ENCODE measurements at places on chromosomes 2 and 18.

DNA sequence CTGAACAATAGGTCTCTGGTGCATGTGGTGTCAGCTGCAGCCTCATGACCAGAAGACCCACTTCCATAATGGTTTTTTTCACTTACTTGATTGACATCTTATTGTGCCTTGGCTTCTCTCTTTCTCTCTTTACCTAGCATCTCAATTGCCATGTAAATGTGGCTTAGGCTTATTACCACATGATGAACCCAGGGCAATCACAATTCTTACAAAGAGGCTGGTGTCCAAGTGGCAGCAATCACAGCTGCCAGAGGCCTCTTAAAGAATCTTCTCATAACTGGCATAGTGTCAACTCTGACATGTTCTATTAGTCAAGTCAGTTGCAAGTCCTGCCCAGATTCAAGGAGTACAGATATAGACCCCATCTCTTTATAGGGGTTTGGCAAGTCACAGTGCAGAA lies 1224.8 kb downstream of the SUCLG1 start:
- no peak for DNase-seq

DNA sequence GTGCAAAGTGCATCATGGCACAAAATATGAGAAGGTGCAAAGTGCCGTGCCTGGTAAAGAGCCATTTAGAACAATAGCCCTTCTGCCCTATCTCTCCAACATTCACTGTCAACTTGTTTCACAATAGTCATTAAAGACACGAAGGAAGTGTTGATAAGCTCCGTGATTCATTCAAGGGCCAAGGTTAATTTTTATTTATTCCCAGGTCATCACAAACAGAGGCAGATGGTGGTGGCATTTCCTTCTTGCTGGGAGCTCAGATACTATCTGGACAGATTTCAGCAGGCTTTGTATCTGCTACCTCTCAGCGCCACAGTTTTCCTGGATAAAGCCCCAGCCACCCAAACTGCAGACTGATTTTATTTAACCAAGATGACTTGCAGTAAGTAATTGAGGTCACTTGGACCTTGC lies 309.3 kb downstream of the ZNF521 start:
- no peak for DNase-seq

GRCh38 chr18:55694291-55694690 lies 106.3 kb upstream of the TCF4 start:
- no peak for DNase-seq

DNA sequence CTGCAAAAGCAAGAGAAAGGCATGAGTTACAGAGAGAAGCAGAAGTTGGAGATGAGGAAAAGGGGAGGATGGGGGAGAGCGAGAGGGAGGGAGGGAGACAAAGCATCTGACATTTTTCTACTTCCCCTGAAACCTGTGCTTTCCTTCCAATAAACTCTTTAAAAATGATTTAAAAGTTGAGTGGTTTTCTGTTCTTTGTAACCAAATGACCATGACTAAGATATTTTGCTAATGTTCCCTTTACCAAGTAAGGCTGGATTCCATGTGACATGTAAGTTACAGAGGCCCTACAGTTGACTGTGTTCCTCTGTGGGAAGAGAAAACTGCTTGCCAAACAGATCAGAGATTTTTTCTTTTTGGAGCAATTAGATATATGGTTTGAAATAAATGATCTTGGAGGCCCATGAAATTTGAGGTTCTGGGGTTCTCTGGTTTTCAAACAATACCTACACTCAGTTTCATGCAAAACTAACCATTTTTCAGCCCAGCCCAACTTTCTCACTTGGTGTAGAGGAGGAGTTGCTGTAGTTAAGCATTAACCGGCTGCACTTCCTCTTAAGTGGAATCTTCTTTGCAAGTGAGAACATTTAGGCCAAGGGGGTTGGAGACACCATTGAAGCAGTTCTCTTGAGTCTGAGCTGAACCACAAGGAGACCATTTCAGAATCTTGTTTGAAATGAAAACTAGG lies 34.5 kb downstream of the INSIG2 start:
- no peak for DNase-seq

DNA sequence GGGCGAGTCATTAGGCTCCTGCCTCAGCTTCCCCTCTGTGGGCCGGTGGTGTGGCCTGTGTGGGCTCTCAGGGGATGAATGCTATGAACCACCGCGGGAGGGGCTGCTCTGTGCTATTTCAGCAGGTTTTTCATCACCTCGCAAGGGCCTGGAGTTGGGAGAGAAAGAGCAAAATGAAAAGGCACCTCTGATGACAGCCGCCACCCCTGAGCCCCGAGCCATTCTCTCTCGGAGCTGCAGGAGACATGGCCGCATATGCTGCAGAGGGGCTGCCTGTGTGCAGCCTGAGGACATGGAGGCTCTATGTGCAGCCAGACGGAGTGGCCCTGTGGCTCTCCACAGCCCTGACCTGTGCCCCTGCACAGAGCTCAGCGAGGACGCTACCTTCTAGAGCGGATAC lies 96.2 kb upstream of the CTDP1 start:
- no peak for DNase-seq

- no peak for DNase-seq
These were observed 143.2 kb downstream of the TMEFF2 start for GRCh38 chr2:192051533-192051932.

DNA sequence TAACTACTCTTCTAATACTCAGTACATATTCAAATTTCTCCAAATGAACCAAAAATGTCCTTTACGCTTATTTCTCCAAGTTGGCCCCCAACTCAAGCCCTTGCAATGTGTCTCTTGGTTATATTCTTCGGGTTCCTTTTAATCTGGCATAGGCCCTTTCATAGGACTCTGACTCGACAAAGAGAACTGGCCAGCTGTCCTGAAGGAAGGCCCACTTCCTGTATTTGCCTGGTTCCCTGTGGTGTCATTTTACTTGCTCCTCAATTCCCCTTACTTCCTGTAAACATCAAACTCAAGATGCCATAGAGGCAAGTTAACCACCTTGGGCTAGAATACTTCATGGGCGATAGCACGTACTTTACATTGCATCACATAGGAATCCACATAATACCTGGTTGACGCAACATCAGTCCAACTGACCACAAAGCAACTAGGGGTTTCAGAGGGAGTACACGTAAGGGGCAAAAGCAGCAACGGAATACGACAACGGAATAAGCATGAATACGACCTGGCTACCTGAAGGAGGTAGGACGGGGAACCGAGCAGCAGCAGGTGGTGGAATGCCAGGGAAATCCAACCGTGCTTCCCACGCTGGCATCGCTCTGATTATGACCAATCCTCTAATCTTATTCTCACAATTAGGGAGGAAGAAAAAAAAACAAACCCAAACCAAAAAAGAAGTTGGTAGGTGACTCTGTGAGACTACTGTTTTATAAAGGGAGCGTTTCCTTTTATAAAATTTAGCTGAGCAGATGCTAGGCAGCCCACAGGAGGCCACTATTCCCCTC lies 823 bp upstream of the GORASP2 start:
- DNase-seq, result no peak

DNA sequence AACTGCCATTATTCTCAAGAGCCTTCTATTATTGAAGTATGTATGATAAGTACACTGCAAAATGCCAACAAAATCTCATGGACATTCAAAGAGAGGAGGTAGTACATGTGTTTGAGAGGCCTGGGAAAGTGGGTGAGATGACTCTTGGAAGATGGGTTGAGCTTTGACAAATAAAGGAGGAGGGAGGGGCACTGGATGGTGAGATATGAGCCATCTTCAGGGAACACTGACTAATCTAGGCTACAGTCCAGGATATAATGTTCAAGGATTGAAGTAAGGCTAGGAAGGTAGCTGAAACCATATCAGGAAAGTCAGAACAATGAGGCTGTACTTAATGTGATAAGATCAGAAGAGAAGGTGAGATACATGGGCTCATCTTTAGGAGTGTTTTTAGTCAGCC lies 559.7 kb downstream of the ZEB2 start:
- no peak for DNase-seq

- DNase-seq, result no peak
These were observed 39.8 kb upstream of the SESTD1 start for GRCh38 chr2:179304424-179304823.
